T-helper 2 cell treated with Interferon-gamma antibody and Interleukin-4, amounts not matched to agents 100 ng/mL and 5 ng/mL, for 36 hours (primary cell): ENCODE measurements at places on chromosomes 5 and 9. TPM values are rescaled to one million over a fixed set of nuclear protein-coding genes. Genes with fewer than 3 reads are reported as not detected.

The SLC1A3 gene
- total RNA-seq = not detected in 2 replicates

The GRM6 gene
- total RNA-seq = not detected in 2 replicates

The OLFM1 gene
- not detected in 2 replicates for total RNA-seq

The DMRT3 gene
- not detected in 2 replicates for total RNA-seq

The GLDC gene
- 0.27 and 0.34 TPM in 2 replicates for total RNA-seq

The C9orf50 gene
- not detected in 2 replicates for total RNA-seq

The RPL37 gene
- 1,530 and 1,537 TPM in 2 replicates for total RNA-seq

The CKMT2 gene
- not detected in 2 replicates for total RNA-seq

The ST6GALNAC4 gene
- 23.2 and 23.8 TPM in 2 replicates for total RNA-seq

The ESM1 gene
- 0.20 and 0.48 TPM in 2 replicates for total RNA-seq

The DENND4C gene
- 37.6 and 40.1 TPM in 2 replicates for total RNA-seq

The ENTREP1 gene
- total RNA-seq = 0.05 TPM in 1 of 2 replicates, not detected in the other

The GDA gene
- total RNA-seq = 0.05 TPM in 1 of 2 replicates, not detected in the other

The FBN2 gene
- total RNA-seq = not detected in 2 replicates
